ENCODE measurements at places on chromosomes 7 and 10. TPM values are rescaled to one million over a fixed set of nuclear protein-coding genes. Genes with fewer than 3 reads are reported as not detected.
A peak's percentile ranks its signal among the peaks of the same experiment; 100 is the strongest.

DNA sequence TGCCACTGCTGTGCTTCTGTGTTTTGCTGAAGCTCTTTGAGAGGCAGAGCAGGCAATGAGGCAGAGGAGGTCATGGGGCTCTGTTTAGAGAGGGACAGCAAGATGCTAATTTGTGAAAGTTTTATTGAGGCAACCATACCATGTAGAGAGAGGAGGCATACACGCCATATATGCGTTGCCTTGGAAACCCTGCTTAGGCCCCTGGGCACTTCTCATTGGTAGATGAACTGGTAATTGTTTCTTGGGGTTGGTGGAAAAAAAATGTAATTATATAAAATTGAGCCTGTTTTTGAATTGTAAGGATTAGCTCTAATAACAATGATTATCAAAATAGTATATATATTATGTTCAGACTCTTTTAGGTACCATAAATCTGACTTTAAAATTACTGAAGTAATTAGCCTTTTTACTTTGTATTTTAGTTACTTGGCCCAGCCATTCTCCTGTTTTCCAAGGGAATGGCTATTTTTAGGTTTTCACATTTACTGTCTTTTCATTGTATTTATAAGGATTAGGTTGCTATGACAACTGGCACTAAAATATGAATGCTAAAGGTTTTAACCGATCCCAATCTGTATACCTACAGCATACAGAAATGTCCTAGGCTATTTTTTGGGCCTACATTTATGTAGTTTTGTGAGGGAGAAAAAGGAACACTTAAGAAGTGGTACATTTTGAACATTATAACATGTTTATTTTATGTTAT is 52.4 kb downstream of the BZW2 start:
- no peak for DNase-seq

Gene GRID2IP
- 1.2 TPM for total RNA-seq

- no peak for DNase-seq
Measured at GRCh38 chr10:93799155-93799708, 41.5 kb downstream of the LGI1 start.

DNA sequence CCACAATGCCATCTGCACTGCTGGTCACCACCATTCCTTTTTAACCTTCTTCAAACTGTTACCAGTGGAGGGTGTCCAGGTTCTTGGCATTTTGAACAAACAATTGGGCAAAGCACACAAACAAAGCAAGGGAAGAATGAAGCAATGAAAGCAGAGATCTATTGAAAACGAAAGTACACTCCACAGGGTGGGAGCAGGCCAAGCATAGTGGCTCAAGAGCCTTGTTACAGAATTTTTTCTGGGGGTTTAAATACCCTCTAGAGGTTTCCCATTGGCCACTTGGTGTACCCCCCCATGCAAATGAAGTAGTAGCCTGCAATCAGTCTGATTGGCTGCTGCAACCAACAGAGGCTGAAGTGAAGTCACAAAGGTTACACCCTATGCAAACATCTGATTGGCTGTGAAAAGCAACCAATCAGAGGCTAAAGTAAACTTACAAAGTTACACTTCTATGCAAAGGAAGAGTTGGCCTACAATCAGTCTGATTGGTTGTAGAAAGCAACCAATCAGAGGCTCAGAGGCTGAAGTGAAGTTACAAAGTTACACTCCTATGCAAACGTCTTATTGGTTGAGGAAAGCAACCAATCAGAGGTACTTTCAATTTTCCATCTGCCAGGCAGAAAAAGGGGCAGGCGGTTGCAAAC is 103.2 kb upstream of the WAC start:
- no peak for DNase-seq

Gene CNTNAP2
- total RNA-seq, result 155 TPM

GRCh38 chr10:10782603-10783002 is 235.1 kb upstream of the CELF2 start:
- DNase-seq, result no peak

Gene UPK3BL2
- 30.1 TPM for total RNA-seq

- no peak for DNase-seq
Measured at GRCh38 chr10:102696736-102697135, 17.5 kb downstream of the ARL3 start.

GRCh38 chr7:703049-703448 is 23.4 kb upstream of the DNAAF5 start:
- no peak for DNase-seq

Gene COL13A1
- not detected for total RNA-seq

DNA sequence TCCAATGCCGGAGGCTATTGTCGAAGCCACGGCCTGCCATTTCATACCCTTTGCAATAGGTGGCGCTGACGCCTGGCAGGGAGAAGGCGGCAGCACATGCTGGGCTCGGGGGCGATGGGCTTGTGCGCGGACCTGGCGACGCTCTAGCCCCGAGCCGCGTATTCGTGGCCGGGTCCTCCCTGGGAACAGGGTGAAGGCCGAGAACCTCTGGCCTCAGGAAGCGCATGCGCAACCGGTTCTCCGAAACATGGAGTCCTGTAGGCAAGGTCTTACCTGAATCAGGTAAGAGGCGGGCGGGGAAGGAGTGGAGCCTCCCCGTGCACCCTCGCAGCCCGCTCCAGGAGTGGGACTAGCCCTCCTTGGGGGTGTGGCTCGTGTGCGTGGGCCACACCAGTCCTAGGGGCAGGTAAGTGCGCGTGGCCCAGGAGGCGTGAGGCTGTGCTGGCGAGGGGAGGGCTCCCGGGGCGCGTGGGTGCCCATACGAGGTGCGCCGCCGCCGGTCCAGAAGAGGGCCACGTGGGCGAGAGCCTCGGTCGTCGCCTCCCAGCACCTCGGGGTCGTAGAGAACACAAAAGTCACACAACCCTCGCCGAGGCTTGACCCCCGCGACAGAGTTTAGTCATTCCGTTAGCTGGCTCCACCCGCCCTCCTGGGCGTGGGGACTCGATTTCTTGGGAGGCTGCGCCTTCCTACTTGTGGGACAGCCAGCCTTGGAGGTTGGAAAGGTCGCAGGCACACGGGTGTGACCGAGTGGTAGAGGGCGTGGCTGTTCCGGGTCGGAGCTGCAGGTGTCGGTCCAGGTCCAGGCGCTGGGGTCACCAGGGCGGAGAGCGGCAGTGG is 5.6 kb upstream of the MEST start:
- peak; percentile 45 for DNase-seq

GRCh38 chr10:113073549-113074189 is 123.6 kb downstream of the TCF7L2 start:
- no peak for DNase-seq

GRCh38 chr10:130174328-130174727 is 38.1 kb downstream of the GLRX3 start:
- DNase-seq, result no peak

DNA sequence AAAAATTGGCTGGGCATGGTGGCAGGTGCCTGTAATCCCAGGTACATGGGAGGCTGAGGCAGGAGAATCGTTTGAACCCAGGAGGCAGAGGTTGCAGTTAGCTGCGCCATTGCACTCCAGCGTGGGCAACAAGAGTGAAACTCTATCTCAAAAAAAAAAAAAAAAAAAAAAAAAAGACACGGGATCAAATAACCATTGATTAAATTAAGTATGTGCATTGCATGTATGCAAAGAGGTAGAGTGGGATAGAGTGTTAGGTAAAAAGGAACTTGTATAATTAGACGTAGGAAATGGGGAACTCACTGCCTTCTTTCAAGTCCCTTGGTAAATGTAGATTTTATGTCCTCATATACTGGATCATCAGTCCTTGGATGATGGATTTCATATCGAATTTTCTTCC is 13.1 kb downstream of the VCL start:
- DNase-seq, result no peak

DNA sequence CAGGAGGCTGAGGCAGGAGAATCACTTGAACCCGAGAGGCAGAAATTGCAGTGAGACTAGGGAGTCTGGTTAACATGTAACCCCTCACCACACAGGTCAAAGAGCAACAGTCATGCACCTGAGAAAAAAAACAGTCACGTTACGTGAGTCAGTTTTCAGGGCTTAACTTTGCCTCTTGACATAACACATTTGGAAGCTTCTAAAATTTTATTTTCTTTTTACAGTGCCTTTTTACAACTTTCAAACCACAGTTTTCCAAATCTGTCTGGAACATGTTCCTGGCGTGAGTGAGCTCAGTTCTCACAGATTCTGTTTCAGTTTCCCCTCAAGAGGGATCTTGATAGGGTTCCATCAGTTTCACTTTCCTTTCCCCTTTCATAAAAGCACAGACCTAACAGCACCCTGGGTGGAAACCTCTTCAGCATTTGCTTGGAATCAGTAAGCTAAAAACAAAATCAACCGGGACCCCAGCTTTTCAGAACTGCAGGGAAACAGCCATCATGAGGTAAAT is 4.4 kb downstream of the IFIT3 start:
- no peak for DNase-seq

Gene ANKRD2
- 3.9 TPM for total RNA-seq

GRCh38 chr10:35451151-35452016 is 115.1 kb downstream of the CCNY start:
- no peak for DNase-seq

GRCh38 chr7:151900591-151900985 is 23.7 kb upstream of the PRKAG2 start:
- DNase-seq, result no peak

DNA sequence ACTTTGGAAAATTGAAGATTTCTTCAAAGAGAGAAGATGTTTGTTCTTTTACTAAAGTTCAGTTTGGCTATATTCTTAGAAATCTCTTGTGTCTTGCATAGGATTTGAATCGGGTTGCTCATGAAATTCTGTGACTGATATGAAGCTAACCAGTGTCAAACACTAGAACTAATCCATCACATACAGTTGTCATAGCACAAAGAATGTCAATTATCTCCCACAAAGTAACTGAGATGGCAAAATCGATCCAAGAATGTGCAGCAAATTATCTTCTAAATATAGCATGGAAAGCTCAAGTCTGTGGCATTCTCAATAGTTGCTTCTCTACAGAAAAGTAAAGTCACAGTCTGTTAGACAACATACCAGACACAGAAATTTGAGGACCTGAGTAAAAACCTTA is 768.1 kb upstream of the LRRN3 start:
- no peak for DNase-seq

Gene NKX1-2
- 0.29 TPM for total RNA-seq

GRCh38 chr10:7998831-7999230 is 55.7 kb upstream of the GATA3 start:
- no peak for DNase-seq

Gene GPR141
- 1.4 TPM for total RNA-seq

- no peak for DNase-seq
Measured at GRCh38 chr10:121460733-121461132, 137.5 kb downstream of the FGFR2 start.

Gene ADAM22
- total RNA-seq, result 113 TPM

Gene BAIAP2L1
- total RNA-seq, result 1.5 TPM

GRCh38 chr10:67785098-67785497 is 52.9 kb downstream of the DNAJC12 start:
- no peak for DNase-seq

DNA sequence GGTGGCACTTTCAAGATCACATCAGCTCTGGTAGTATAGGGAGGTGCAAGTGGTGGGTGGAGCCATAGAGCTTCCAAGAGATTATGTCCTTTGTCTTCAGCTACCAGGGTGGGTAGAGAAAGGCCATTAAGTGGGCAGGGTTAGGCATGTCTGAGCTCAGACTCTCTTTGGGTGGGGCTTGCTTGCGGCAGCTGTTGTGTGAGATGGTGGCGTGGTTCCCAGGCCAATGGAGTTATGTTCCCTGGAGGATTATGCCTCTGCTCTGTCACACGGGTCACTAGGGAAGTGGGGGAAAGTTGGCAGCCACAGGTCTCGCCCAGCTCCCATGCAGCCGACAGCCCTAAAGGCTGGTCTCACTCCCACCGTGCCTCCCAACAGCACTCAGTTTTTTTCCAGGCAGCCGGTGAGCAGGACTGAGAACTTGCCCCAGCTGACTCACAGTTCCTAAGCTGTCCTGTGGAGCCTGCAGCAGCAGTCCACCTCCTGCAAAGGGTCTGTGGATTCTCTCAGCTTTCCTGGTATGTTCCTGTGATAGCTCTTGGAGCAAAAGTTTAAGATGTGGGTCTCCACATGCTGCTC is 459.0 kb downstream of the SH2D4B start:
- DNase-seq, result no peak

DNA sequence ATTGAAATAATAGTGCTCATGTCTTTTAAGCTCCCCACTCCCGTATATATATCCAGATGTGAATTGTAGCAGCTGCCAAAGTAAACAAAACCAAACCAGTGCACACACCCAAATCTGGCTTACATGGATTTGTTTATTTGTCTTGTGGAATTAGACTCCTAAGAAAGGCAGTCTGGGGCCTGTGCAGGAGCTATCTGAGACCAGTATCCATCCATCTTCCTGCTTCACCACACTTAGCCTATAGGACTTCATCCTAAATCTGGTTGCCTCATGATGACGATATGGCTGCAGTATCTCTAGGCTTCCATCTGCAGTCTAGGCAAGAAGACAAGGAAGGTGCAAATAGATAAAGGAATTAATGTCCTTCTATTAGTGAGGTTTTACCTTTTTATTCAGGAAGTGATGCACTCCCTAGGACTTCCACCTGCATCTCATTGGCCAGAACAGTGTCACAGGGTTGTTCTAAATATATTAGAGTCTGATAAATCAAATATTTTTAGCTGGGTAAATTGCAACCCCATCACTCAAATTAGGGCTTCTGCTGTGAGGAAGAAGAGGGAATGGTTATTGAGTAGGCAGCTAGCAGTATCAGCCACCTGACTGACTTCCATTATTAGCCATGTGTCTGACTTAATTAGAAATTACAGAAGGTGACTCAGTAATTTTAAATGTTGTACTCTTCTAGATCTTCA is 6.0 kb downstream of the WIPF3 start:
- no peak for DNase-seq

DNA sequence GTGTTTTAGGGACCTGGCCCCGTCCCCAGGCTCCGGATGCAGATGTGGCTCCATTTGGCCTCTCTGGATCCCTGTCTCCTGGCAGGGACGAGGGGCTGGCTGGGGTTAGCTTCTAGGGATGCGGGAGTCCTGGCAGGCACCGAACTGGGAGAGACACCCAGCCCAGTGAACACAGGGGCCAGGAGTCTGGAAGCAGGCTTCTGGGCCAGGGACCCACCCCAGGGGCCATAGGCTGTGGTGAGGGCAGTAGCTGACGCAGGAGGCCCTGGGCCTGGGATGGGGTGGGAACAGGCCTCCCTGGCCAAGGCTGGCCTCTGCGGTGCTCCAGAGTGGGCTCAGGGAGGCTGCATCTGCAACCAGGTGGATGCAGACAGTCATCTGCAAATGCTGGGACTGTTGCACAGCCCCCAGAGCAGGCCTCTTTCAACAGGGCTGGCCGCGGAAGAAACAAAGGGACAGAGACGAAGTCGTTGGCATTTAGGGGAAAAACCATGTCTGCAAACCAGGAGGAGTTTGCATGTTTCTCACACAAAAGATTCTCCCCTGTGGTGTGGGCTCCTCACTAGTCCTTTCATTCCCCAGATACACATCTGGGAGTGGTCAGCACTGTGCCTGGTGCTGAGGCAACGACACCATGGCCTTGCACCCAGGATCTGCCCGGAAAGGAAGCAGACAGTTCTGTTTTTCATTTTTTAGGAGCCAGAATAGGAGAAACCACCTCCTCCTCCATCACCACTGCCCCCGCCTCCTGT is 36.4 kb upstream of the ZNF488 start:
- no peak for DNase-seq
